Lower leg skin (tissue), 4 donors: ENCODE measurements at places on chromosomes 6 and 20.
A peak's percentile ranks its signal among the peaks of the same experiment; 100 is the strongest.

- DNase-seq: no peak
Observed at GRCh38 chr6:79670789-79671188, 39.7 kb downstream of the SH3BGRL2 start.

- DNase-seq: no peak
Observed at GRCh38 chr6:10194816-10195672, 219.8 kb downstream of the TFAP2A start.

DNA sequence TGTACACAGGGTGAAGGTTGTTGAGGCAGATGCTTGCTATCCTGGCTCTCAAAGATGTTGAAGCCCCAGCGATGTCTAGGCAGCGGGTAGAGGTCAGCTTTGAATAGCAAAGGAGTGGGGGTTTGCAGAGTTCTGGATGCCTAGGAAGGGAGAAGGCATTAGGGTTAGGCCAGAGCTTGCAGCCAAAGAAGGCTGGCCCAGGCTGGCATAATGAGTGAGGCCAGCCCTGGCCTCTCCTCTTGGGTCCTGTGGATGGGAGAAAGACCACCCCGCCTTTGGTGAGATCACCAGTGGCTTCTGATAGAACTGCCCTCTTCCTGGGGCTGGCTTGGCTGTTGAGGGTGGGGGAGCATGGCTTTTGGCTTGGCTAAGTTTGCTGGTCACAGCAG lies 406 bp upstream of the WFDC5 start:
- no peak for DNase-seq

- no peak for DNase-seq
Observed at GRCh38 chr6:89058627-89059026, 21.9 kb upstream of the PNRC1 start.

GRCh38 chr6:161644521-161644920 lies 370.7 kb upstream of the AGPAT4 start:
- DNase-seq: no peak

DNA sequence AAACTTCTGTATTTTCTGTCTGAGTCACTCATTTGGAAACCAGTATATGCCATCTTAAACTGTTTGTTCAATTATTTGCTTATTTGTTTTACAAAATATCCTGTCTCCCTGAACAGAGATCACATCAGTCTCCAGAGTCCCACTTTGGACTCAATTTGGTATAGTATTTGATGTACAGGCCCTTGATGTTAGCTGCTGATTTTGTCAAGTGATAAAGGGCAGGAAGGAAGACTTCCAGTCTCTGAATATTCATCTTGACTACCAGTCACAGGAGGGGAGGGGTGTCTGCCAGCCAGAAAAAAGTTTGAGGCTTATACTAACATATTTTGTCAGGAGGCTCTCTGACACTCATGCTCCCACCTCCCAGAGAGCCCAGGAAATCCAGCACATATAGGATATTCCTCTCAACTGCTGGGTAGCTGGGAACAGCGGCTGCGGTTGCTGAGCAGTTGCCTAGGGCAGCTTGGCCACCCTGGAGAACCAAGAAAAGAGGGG lies 376.8 kb upstream of the RUNX2 start:
- DNase-seq: no peak

DNA sequence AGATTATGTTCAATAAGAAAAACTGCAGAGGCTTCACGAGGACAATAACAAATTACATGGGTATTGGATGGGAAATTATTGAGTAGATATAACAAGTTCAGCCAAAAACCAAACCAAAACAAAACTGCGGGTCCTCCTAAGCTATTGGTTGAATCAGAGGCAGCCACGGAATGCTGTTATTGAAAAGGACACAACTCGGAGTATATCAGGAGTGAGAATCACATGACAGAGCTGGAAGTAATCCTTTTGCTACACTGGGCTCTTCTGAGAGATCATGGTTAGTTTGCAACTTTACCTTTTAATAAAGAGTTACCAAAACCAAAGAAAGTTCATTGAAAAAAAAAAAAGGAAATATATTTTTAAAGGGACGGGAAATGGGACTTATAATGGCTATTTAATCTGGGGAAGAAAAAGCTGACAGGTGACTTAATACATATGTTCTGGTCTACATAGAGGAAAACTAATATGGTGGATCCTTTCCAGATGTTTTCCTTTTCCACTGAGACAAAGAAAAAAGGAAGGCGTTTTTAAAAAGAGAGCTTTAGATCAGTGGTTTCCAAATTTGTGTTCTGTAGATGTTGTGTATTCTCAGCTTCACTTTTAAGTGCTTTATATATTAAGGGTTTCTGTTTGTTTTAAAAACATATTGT lies 6.9 kb upstream of the CITED2 start:
- DNase-seq: no peak

DNA sequence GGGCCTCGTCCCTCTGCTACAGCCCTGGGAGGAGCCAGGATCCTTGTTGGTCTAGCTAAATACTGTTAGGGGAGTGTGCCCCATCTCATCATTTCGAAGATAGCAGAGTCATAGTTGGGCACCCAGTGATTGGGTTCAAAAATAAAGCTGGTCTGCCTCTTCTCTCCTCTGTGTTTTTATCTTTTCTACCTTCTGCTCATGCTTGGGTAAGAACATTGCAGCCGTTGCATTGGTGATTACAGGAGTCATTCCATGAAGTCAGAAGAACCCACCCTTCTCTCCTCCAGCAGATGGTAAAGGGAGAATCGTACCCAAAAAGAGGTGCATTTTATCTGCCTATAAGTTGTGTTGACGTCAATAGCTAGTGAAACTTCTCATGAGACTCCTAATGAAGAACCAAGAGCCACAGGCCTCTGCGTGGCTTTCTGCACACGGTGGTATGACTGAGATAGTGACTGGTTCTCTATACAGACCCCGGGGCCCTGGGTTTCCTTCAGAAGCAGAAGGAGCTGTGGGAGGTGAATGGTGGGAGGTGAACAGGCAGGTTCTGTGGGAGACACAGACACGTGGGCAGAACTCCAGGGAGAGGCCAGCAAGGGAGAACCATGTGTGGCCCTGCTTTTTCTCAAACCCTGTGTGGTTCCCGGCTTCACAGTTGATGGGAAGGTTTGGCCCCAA lies 5.7 kb upstream of the FAM209A start:
- DNase-seq: no peak

DNA sequence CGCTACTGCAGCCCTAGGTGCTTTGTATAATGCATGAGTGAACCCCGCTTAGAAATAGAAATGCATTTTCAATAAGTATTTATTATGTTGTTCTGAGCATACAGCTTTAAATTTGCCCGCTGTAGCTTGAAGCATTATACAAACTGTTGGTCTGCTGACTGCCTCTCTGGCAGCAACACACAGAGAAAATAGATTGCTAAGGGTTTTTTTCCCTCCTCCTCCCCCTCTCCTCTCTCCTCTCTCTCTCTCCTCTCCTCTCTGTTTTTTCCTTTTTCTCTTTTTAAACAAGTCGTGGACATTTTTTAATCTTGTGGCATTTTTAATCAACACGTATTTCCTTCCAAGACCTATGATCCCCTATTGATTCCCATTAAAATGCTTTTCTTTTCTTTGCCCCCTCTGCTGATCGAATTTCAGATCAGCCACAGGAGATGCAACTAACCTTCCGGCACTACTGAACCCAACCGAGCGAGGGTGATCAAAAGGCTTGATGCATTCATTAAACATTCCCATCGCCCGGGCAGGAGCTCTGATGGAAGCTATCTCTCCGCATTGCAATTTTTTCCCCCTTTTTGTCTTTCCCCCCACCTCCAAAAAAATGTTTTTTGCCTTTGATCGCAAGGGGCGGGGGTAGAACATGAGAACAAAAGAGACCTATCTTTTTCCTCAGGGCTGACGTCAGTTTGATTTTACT lies 90.7 kb upstream of the ARID1B start:
- peak; percentile 56 for DNase-seq
